ENCODE measurements at places on chromosomes 12 and 14.

GRCh38 chr12:57614178-57614947, 3.1 kb downstream of the ARHGEF25 start:
- no peak overlapping the region for H3K4me3 ChIP-seq
- peaks cover 12% of the 10 kb centered on the region for H3K27me3 ChIP-seq
- no peaks in the 10 kb centered on the region for H3K36me3 ChIP-seq
- peaks cover 3% of the 10 kb centered on the region for H3K4me1 ChIP-seq
- no peak for DNase-seq

- H3K36me3 ChIP-seq, result peaks cover 3% of the 10 kb centered on the region
- H3K27me3 ChIP-seq, result no peaks in the 10 kb centered on the region
- peaks cover 6% of the 10 kb centered on the region for H3K4me1 ChIP-seq
- no peak overlapping the region for H3K4me3 ChIP-seq
These were observed 15.9 kb downstream of the ANKRD13A start for GRCh38 chr12:110015132-110015531.

GRCh38 chr12:124568431-124569374, 1.3 kb upstream of the NCOR2 start:
- H3K4me1 ChIP-seq, result peaks cover 10% of the 10 kb centered on the region
- H3K36me3 ChIP-seq, result no peaks in the 10 kb centered on the region
- no peaks in the 10 kb centered on the region for H3K27me3 ChIP-seq
- H3K27ac ChIP-seq, result no peak overlapping the region

DNA sequence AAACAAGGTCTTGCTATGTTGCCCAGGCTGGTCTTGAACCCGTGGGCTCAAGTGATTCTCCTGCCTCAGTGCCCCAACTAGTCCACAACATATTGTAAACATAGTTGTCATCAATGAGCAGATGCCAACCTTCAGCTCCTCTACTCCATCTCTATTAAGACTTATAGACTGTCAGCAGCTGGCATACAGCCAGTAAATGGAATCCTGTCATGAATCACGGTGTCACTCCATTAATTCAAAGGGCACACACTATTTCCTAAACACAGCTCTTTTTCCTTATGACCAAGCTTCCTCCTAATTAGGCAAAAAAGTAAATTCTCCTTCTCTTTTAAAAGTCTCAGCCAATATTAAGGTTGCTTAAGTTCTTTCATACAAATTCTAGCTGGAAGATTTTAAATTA, 111.2 kb downstream of the ITPR2 start:
- H3K27me3 ChIP-seq, result no peaks in the 10 kb centered on the region
- DNase-seq, result peak; percentile 92
- peaks cover 40% of the 10 kb centered on the region for H3K4me1 ChIP-seq
- H3K4me3 ChIP-seq, result no peak overlapping the region
- peaks cover 2% of the 10 kb centered on the region for H3K36me3 ChIP-seq

DNA sequence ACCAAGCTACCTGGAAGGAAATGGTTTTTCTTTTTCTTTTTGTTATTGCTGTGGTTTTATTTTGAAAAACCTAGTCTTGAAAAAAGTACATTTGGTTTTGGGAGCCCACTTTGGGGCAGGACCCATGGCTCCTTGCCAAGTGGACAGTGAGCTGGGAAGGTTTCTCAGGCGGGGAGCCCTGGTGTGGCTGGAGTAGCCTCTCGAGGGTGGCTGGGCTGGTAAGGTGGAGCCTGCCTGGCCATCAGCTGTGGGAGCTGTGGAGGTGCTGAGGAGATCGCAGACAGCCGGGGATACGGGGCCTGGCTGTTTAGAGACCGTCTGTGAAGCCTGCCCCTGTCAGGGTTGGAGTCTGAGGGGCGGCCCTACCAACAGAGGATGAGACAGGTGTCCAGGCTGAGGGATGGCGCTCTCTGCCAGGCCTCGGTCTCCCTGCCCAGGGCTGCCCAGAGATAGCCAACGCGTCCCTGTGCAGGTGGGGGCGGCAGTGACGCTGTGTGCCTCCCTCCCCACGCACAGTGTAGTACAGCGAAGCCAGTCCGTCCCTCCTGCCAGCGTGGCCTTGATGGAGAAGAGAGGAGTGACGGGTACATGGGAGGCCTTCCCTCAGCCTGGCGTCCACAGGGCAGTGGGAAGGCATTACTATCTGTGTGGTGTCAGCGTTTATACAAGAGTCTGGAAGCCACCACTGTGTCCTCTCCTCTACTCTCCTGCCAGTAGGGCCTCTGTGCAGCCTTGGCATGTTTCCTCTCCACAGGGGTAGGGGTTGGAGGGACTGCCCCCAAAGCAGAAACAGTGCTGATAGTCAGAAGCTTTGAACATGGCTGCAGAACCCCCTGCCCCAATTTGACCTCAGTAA, 5.9 kb downstream of the RIN3 start:
- no peak overlapping the region for H3K4me3 ChIP-seq
- DNase-seq, result no peak
- no peak overlapping the region for H3K27ac ChIP-seq
- no peaks in the 10 kb centered on the region for H3K36me3 ChIP-seq
- H3K4me1 ChIP-seq, result peaks cover 2% of the 10 kb centered on the region

GRCh38 chr12:92070864-92071445, 74.7 kb downstream of the BTG1 start:
- no peaks in the 10 kb centered on the region for H3K27me3 ChIP-seq
- H3K4me1 ChIP-seq, result no peaks in the 10 kb centered on the region
- H3K4me3 ChIP-seq, result no peak overlapping the region
- DNase-seq, result no peak

GRCh38 chr14:71702786-71703185, 229.4 kb upstream of the RGS6 start:
- no peaks in the 10 kb centered on the region for H3K27me3 ChIP-seq
- peaks cover 2% of the 10 kb centered on the region for H3K36me3 ChIP-seq
- H3K4me1 ChIP-seq, result peaks cover 6% of the 10 kb centered on the region
- no peak overlapping the region for H3K4me3 ChIP-seq
- H3K27ac ChIP-seq, result no peak overlapping the region

GRCh38 chr12:31740628-31741027, 11.8 kb upstream of the AMN1 start:
- no peak overlapping the region for H3K4me3 ChIP-seq
- no peak overlapping the region for H3K27ac ChIP-seq
- H3K27me3 ChIP-seq, result no peaks in the 10 kb centered on the region
- no peak for DNase-seq
- H3K4me1 ChIP-seq, result peaks cover 3% of the 10 kb centered on the region

GRCh38 chr14:86823581-86823980, 1169.4 kb downstream of the GALC start:
- H3K27ac ChIP-seq, result no peak overlapping the region
- no peak for DNase-seq
- H3K4me3 ChIP-seq, result no peak overlapping the region
- H3K27me3 ChIP-seq, result no peaks in the 10 kb centered on the region
- H3K4me1 ChIP-seq, result no peaks in the 10 kb centered on the region

GRCh38 chr14:92323916-92324818, 1.2 kb downstream of the SLC24A4 start:
- DNase-seq, result no peak
- H3K27ac ChIP-seq, result no peak overlapping the region
- no peaks in the 10 kb centered on the region for H3K36me3 ChIP-seq
- no peak overlapping the region for H3K4me3 ChIP-seq

- peaks cover 27% of the 10 kb centered on the region for H3K4me1 ChIP-seq
- peak; percentile 30 for DNase-seq
- peaks cover under 1% of the 10 kb centered on the region for H3K36me3 ChIP-seq
- peak overlapping the region; percentile 72 for H3K4me3 ChIP-seq
- peak overlapping the region; percentile 48 for H3K27ac ChIP-seq
These were observed 683 bp downstream of the CIPC start for GRCh38 chr14:77098529-77099353.

- no peak overlapping the region for H3K27ac ChIP-seq
- no peaks in the 10 kb centered on the region for H3K4me1 ChIP-seq
- no peak overlapping the region for H3K4me3 ChIP-seq
- no peaks in the 10 kb centered on the region for H3K27me3 ChIP-seq
These were observed 8.4 kb upstream of the TC2N start for GRCh38 chr14:91875525-91876286.

DNA sequence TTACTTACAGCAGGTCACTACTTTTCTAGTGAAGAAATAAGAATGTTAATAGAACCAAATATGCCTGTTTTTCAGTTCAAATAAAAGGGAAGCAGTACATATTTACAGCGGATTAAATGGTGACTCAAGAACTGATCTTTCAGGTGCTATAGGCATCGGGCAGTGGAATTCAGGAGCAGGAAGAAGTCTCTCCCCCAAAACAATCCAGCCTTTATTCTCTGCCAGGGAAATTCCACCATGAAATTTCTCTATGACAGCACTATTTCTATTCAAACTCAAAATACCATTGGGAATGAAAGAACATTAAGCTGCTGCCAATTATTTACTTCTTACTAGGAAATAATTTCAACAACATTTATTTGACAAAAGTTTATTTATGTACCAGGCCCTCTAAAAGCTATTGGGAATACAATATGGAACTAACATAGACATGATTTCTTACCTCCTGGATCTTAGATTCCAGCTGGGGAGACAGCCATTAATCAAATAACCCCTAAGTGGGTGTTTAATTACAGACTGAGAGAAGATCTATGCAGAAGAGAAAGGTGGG, 60.3 kb upstream of the KRR1 start:
- H3K36me3 ChIP-seq, result no peaks in the 10 kb centered on the region
- no peaks in the 10 kb centered on the region for H3K27me3 ChIP-seq
- DNase-seq, result no peak

DNA sequence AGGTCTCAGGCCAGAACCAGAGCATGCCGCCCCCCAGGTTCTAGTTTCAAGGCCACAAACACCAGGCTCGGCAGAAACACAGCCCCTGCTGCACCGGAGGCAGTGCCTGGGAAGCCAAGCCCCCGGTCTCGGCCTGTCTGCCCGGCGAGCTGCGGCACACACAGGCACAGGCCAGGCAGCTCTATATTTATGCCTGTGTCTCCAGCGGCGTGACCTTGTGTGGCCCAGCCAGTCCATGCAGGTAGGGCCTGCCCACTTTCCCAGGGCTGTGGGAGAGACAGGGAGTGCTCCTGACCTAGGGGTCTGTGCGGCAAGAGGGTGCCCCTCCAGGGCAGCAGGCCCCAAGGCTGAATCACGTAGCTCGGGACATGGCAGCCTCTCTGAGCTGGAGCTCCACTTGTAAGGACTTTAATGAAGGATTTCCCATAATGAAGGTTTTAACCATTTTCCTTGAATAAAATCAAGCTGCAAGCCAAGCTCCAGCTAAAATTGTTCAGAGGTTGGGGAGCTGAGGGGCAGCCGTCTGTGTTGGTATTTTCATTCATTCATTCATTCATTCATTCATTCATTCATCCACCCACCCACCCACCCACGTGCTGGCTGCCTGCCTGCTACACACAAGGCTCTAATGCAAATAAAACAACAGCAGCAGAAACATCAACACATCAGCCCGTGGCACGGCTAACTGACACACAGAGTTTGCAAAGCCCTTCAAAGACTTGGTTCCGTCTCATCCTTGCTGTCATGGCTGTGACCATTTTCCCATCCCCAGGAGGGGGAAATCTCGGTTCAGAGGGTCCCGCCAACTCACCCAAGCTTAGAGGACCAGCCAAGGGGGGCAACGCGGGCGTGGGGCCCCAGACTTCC, 92.0 kb downstream of the RFLNA start:
- H3K4me3 ChIP-seq, result peak overlapping the region; percentile 81
- peak; percentile 18 for DNase-seq
- H3K36me3 ChIP-seq, result peaks cover 11% of the 10 kb centered on the region
- peaks cover 76% of the 10 kb centered on the region for H3K4me1 ChIP-seq
- H3K27ac ChIP-seq, result peak overlapping the region; percentile 74

- H3K36me3 ChIP-seq, result no peaks in the 10 kb centered on the region
- peak overlapping the region; percentile 89 for H3K27ac ChIP-seq
- peaks cover 25% of the 10 kb centered on the region for H3K4me1 ChIP-seq
- DNase-seq, result peak; percentile 75
- H3K4me3 ChIP-seq, result peak overlapping the region; percentile 82
These were observed 1.1 kb downstream of the ARID2 start for GRCh38 chr12:45730348-45731189.

DNA sequence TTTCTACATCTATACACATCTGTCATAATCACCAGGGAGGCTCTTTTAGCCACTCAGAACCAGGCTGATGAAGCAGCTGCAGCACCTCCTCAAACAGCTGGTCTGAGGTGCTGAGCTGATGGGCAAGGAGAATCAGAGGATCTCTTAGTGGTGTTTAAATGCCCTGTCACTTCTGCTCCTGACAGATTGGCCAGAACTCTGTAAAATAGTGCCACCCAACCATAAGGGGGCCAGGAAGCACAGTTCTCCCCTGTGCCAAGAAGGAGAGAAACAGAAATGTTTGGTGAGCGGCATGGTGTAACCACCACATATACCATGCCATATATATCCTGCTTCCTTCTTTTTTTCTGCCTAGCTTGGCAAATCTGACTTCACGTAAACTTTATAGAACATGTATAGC, 12.8 kb downstream of the SOCS2 start:
- no peak overlapping the region for H3K4me3 ChIP-seq
- H3K27me3 ChIP-seq, result peaks cover 22% of the 10 kb centered on the region
- no peaks in the 10 kb centered on the region for H3K4me1 ChIP-seq
- no peaks in the 10 kb centered on the region for H3K36me3 ChIP-seq
- DNase-seq, result no peak

- peak; percentile 29 for DNase-seq
- H3K27me3 ChIP-seq, result no peaks in the 10 kb centered on the region
- H3K4me1 ChIP-seq, result no peaks in the 10 kb centered on the region
- H3K36me3 ChIP-seq, result no peaks in the 10 kb centered on the region
- no peak overlapping the region for H3K27ac ChIP-seq
These were observed 74.6 kb downstream of the GLRX5 start for GRCh38 chr14:95609398-95609990.

GRCh38 chr12:48775991-48776649, 12.8 kb downstream of the ADCY6 start:
- no peaks in the 10 kb centered on the region for H3K27me3 ChIP-seq
- no peak overlapping the region for H3K4me3 ChIP-seq
- H3K4me1 ChIP-seq, result peaks cover 16% of the 10 kb centered on the region
- no peak for DNase-seq

DNA sequence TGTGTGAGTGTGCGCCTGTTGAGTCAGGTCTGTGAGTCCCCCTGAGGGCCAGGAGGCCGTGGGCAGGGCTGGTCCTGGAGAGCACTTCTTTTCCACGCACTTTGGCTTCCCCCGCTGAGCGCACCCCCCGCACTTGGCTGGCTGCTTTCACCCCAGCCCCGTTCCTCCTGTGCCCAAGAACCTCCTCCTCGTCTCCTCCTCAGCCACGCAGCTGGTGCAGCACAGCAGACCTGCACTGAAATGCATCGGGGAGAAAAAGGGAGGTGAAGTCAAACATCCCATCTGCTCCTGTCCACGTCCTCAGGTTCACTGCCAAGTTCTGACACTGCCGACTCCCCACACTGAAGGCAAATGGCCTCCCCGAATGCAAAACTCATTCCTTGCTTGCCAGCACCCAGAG, 362.7 kb upstream of the SFSWAP start:
- H3K4me1 ChIP-seq, result no peaks in the 10 kb centered on the region
- no peak for DNase-seq
- H3K4me3 ChIP-seq, result no peak overlapping the region
- H3K27me3 ChIP-seq, result no peaks in the 10 kb centered on the region

GRCh38 chr12:42468341-42468821, 121.2 kb downstream of the PRICKLE1 start:
- no peak for DNase-seq
- H3K27ac ChIP-seq, result no peak overlapping the region
- no peak overlapping the region for H3K4me3 ChIP-seq
- H3K4me1 ChIP-seq, result peaks cover 38% of the 10 kb centered on the region
- H3K27me3 ChIP-seq, result no peaks in the 10 kb centered on the region

- no peak overlapping the region for H3K27ac ChIP-seq
- H3K27me3 ChIP-seq, result no peaks in the 10 kb centered on the region
- H3K36me3 ChIP-seq, result no peaks in the 10 kb centered on the region
These were observed 313.3 kb upstream of the SFSWAP start for GRCh38 chr12:131397493-131398181.

Measured in endothelial cell of umbilical vein (primary cell).